ENCODE measurements at places on chromosomes 4 and X. TPM values are rescaled to one million over a fixed set of nuclear protein-coding genes. Genes with fewer than 3 reads are reported as not detected.

Gene CTAG2
- polyA plus RNA-seq: not detected

Gene VCX2
- not detected for polyA plus RNA-seq

Gene PNMA5
- polyA plus RNA-seq: not detected

Gene TRIML2
- polyA plus RNA-seq: not detected

Gene NIPAL1
- 2.9 TPM for polyA plus RNA-seq

Gene NAP1L2
- polyA plus RNA-seq: 1.3 TPM

Gene CFI
- 14.0 TPM for polyA plus RNA-seq

Gene PPBP
- 2.4 TPM for polyA plus RNA-seq

Gene CT45A5
- polyA plus RNA-seq: not detected

Gene FAM90A26
- polyA plus RNA-seq: not detected

Gene STOX2
- 2.1 TPM for polyA plus RNA-seq

Gene CFAP47
- not detected for polyA plus RNA-seq

Gene TBC1D25
- 5.9 TPM for polyA plus RNA-seq

Gene BEX5
- polyA plus RNA-seq: 15.7 TPM

Gene REELD1
- not detected for polyA plus RNA-seq

Gene SPANXN3
- polyA plus RNA-seq: not detected

Gene OPHN1
- polyA plus RNA-seq: 1.1 TPM

Gene SH3D19
- polyA plus RNA-seq: 29.0 TPM

Gene HTN1
- not detected for polyA plus RNA-seq

Gene ARHGAP36
- not detected for polyA plus RNA-seq

Gene ITGB1BP2
- polyA plus RNA-seq: 2.0 TPM

Gene ETDA
- polyA plus RNA-seq: not detected

Gene SYN1
- not detected for polyA plus RNA-seq

Gene ODAPH
- polyA plus RNA-seq: not detected

Gene C4orf54
- polyA plus RNA-seq: not detected

All from stomach (tissue), 19 donors.